Inflammatory macrophage (primary cell): ENCODE measurements at places on chromosomes 2 and 18.
A peak's percentile ranks its signal among the peaks of the same experiment; 100 is the strongest.

- no peak for DNase-seq
Measured at GRCh38 chr2:47249157-47249900, 94.2 kb upstream of the STPG4 start.

DNA sequence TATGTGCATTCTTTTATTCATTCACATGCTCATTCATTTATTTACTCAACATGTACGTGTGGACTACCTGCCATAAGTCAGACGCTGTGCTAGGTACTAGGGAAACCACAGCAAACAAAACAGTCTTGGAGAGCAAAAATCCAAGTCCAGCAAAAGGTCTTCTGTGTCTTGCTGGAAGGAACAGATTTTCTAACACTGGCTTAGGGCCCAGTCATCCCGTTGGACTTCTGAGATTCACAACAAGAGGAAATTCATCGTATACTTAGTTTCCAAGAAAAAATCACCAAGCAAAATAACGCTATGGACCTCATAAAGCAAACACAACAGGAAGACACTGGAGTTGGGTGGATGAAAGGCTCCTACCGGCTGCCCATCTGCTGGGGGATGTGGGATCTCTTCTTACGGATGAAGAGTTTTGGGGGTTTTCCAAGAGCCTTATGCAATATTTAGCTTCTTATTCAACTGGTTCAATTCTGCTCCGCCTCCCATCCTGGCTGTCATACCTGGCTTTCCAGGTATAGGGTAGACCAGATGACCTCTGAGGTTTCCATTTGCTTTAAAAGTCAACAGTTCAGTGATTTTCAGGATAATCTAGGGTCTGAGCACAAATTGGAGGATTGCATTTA is 262.7 kb downstream of the HAUS1 start:
- no peak for DNase-seq

DNA sequence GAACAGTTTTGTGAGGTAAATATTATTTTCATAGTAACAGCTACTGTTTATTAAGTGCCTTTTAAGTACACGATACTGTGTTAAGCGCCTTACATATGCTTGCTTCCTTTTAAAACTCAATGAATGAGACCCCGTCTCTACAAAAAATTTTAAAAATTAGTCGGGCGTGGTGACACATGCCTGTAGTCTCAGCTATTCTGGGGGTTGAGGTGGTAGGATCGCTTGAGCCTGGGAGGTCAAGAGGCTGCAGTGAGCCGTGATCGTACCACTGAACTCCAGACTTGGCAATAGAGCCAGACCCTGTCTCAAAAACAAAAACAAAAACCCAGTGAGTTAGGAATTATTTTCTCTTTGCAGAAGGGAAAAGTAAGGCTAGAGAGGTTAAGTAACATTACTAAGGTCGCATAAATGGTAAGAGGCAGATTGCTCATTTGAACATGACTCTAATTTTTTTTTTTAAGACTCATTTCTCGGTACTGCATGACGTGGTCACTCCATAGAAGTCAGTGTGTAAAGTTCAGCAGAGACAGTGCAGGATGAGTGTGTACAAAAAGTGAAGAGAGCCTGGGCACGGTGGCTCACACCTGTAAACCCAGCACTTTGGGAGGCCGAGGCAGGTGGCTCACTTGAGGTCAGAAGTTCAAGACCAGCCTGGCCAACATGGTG is 1.1 kb downstream of the METAP1D start:
- DNase-seq = no peak

DNA sequence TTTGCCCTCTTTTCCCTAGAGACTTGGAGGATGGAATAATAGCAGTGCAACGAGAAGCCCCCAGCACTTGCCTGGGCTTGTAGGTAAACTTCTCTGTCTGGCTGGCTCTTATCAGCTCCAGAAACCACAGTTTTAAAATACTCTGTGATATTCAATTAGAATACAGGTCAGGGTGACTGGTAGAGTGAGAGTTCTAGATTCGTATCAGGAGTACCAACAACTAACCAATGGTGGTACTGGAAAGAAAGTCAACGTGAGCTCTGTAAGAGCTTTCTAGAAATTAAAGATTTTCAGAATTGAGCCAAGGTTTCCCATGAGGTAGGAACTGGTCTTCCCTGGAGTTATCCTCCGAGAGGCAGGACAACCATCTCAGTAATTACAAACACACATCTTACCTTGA is 216.9 kb downstream of the NYAP2 start:
- no peak for DNase-seq

DNA sequence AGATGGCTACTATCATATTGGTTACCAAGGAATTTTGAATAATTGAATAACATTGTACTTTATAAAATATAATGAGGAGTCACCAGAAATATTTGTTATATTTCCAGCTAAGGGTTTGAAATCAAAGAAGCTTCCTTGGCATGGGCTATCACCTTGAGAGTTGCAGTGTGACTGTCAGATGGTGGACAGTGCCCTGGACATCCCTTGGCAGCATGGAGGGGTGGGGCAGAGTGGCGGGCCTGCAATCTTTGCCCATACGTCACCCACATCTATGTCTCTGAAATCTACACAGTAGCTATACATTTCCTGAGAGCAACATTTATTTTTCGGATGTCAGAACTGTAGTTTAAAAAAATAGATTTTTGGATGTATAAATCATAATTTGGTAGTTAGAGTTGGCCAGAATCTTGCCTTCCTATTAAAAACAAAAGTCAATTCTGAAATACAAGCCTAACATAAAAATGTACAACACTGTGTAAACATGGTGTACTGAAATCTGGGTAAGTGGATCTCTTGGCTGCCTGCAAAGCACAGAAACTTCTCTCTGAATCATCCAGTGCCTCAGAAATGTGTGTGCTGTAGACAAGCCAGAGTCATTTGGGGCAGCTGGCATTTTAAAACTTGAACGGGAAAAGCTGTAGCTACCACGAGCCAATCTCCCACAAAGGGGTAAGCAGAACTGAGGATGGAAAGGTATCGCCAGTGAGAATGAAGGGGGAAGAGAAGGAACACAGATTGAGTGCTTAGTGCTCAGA is 124.2 kb upstream of the ARHGAP28 start:
- no peak for DNase-seq

- no peak for DNase-seq
Measured at GRCh38 chr2:180016937-180017336, 9.8 kb upstream of the CWC22 start.

DNA sequence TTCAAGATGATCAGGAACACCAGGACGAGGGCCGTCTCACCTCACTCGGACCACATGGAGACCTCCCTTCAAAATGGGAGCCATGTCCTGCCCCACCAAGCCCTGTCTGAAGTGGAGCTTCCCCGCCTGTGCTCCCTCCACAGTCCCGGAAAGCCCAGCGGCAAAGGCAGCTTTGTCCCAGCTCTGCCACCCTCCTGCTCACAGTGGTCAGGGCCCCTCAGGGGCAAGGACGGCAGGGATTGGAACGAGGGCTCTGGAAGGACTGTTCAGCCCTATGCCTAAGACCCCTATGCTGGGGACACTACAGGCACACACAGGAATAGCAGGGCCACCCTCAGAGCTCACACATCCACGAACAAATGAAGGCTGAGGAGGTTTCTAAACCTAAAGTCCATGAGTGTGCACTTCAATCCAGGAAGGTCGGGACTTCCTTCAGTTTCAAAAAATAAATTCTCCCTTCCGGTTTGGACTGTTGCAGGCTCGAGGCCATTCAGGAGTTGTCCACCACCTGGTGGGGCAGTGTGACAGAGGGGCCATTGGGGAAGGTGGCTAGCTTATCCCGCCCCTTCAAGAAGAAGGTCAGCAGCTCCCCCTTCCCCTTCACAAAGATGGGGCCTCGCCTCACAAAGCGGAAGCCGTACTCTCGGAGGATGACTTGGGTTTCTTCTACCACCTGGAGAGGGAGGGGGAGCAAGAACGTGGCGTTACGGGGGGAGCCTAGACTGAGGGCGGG is 26.4 kb downstream of the CENPO start:
- DNase-seq = no peak

DNA sequence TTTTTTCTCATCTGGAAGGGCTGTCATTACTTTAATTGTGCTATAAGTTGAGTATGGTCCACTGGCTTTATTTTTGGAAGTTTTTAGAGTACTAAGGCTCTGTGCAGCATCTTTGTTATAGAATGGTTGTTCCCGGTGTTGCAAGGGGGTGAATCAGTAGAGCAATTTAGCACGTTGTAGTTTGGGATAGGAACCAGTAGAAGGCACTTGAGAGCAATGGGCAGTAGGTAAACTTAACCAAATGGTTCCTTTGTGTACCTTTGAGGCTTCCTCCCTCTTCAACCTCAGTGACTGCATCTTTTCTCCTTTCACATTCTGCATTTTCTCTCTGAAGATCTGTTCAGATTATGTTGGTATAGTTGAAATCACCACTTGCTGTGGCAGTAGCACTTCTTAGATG is 238.2 kb upstream of the SYT4 start:
- DNase-seq = no peak

DNA sequence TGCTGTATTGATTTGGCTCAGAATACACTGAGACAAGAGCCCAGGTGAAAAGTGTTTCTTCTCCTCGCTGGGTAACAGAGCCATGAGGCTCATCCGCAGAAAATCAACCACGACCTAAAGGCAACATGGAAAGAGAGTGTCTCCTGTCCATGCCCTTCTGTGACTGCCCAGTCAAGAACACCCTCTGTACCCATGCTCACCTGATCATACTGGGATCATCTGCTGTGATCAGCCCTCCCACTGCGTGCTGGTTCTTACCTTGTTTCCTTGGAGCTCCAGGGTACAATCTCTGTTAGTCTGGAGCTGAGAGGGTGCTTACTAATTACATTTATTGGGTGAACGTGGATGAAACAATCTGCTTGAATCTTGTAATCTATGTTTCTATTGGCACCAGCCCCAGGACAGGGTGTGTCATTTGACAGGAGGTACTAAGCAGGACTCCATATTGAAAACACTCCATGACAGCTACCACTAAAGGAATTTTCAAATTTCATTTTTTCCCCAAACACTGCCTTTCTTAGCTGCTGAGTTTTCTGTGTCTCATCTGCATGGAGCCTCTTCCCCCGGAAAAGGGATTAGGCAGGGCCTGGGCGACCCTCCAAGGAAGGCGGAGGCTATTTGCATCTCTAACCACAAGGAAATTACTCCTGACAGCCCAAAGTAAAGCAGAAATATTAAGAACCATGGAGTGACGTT is 39.7 kb upstream of the GRP start:
- no peak for DNase-seq

DNA sequence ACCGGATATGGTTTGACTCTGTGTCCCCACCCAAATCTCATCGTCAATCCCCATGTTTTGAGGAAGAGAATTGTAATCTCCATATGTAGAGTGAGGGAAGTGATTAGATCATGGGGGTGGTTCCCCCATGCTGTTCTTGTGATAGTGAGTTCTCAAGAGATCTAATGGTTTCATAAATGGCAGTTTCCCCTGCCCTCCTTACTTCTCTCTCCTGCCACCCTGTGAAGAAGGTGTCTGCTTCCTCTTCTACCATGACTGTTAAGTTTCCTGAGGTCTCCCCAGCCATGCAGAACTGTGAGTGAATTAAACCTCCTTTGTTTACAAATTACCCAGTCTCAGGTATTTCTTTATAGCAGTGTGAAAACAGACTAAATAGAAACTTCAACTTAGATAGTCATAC is 69.5 kb downstream of the SESTD1 start:
- peak; percentile 5 for DNase-seq

DNA sequence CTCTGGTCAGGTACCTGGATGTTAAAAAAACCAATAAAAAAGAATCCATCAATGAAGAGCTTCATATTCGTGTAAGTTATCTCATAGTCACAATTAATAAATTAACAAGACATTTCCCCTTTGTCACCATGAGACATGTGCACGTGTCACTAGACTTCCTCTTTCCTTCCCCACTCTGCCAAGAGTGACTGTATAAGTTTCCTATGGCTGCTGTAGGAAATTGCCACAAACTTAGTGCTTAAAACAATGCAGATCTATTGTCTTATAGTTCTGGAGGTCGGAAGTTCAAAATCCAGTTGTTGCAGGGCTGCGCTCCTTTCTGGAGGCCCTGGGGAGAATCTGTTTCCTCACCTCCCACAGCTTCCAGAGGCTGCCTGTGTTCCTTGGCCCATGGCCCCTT is 35.8 kb downstream of the SLC9A4 start:
- DNase-seq = peak; percentile 64

- no peak for DNase-seq
Measured at GRCh38 chr2:9910699-9911098, 40.8 kb upstream of the GRHL1 start.
